ENCODE measurements at places on chromosomes 2 and 18.

GRCh38 chr18:55479656-55480420 is 108.2 kb downstream of the TCF4 start:
- no peak for DNase-seq

DNA sequence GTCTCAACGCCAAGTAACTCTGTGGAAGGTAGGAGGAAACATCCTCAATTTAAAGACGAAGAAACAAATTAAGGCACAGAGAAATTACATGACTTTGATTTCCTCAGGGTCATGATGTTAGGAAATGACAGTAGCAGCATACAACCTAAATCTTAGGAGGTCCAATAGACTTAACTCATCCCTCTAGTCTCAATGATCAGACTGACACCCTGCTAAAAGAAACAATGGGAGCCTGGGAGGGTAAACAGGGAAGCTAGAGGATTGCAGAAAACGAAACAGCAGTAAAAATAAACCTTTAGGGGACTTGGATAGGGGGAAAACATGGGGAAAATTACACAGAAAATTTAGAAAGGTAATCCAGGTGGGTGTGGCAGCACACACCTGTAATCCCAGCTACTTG is 56.0 kb downstream of the ROCK2 start:
- no peak for DNase-seq

DNA sequence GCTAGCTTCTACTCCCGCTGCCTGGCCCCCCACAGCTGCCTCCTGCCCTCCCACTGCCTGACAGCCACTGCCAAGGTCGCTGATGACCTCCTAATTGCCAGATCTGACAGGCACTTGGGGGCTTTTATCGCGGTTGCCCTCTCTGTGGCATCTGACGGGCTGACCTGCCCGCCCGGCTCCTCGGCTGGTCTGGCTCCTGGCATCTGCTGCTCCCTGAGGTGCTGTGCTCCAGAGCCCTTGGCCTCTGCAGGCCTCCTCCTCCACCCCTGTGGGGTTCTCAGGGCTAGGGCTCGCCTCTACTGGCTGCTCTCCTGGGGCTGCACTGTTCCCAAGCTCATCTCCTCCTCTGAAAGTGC is 43.1 kb downstream of the INHBB start:
- DNase-seq: no peak

- no peak for DNase-seq
Observed at GRCh38 chr2:109343460-109343859, 214.5 kb downstream of the SH3RF3 start.

GRCh38 chr2:11589316-11589940 is 55.6 kb downstream of the GREB1 start:
- DNase-seq: no peak

DNA sequence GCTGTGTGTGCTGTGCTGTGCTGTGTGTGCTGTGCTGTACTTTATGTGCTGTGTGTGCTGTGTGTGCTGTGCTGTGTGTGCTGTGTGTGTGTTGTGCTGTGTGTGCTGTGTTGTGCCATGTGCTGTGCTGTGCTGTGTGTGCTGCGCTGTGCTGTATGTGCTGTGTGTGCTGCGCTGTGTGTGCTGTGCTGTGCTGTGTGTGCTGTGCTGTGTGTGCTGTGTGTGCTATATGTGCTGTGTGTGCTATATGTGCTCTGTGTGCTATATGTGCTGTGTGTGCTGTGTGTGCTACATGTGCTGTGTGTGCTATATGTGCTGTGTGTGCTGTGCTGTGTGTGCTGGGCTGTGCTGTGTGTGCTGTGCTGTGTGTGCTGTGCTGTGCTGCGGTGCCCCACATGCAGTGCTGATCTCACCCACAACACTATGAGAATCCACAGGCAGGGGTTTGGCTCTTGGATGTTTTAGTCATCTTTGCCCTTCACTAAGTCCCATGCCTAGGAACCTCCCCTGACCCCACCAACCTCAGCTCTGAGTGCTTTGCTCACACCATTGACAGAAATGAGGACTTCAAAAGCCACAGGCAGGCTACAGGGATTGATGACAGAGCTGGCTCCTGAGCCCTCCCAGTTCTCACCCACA is 30.5 kb upstream of the MAL start:
- DNase-seq: no peak

DNA sequence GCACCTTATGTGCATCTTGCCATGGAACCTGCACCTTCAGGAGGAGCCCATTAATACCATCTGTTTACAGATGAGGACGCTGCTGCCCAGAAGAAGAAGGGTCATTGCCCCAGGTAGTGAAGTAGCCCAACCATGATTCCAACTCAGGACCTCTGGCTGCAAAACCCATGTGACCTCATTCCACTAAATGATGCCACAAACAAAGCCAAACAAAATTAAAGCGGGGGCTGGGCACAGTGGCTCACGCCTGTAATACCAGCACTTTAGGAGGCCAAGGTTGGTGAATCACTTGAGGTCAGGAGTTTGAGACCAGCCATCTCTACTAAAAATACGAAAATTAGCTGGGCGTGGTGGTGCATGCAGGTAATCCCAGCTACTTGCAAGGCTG is 202.1 kb downstream of the EIPR1 start:
- no peak for DNase-seq

- peak; percentile 43 for DNase-seq
Observed at GRCh38 chr2:160264308-160264707, 64.2 kb upstream of the ITGB6 start.

- peak; percentile 91 for DNase-seq
Observed at GRCh38 chr18:31101183-31102024, 817 bp downstream of the DSC2 start.

- no peak for DNase-seq
Observed at GRCh38 chr18:58762781-58763171, 91.5 kb downstream of the MALT1 start.

GRCh38 chr18:49016648-49017539 is 66.1 kb upstream of the SMAD7 start:
- no peak for DNase-seq

- no peak for DNase-seq
Observed at GRCh38 chr2:11416186-11416585, 49.8 kb downstream of the E2F6 start.

DNA sequence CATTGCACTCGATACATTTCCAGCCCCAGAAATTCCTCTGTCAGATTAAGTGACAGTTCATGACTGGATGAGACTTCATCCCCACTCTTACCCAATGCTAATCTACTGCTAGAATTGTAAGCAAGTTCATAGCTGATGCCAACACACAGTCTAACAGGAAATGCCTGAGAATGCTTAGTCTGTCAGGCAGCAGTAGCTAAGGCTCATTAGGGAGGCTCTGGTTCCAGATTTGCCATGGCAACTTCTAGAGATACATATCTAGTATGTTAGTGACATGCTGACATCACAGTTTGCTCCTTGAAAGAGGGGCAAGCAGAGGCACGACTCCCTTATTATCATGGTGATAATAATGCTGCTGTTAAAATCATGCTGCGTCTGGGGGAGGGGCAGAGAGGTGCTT is 198.4 kb downstream of the RBM43 start:
- no peak for DNase-seq

DNA sequence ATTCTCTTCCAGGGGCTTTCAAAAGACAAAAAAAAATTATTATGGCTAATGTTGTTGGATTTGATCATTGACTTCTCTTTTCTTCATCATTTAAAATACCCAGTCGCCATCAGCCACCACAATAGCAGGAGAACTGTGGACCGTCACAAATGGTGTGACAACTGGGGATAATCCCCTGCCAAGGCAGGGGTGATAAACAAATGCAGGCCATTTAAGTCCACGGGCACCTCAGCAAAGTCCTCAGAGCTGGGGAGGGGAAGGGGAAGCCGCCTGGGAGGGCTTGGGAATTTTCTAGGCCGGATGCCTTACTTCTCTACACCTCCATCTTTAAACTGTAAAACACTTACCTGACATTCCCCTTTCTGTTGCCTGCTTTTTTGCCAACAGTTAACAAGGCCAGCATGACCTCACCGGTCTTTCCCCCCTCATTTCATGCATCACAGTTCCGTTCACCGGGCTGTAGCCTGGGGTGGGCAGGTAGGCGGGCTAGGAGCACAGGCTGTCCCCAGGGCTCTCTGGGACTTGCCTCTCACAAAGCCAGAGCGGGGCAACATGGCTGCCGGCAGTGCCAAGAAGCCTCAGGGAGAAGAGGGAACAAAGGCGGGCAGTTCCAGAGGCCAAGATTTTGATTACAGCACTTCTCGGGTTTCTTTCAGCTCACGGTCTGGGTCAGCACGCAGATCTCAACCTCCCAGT is 820.4 kb downstream of the BCL11A start:
- DNase-seq: no peak

DNA sequence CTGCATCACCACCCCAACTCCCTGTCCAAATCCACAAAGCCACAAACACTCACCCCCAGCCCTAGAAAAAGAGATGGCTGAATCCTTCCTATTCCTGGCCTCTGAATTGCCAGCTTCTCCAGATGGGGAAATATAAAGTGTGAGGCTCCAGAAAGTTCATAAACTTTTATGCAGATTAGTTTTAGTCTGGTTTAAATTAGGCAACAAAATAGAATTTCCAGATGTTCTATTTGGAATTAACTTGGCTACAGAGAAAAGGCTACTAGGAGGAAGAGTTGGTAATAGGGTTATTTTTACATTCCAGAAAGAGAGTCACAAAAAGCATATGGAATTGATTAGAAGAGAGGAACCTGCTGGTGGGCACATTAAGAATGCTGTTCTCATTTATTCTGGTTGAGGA is 56.0 kb downstream of the EN1 start:
- DNase-seq: no peak

DNA sequence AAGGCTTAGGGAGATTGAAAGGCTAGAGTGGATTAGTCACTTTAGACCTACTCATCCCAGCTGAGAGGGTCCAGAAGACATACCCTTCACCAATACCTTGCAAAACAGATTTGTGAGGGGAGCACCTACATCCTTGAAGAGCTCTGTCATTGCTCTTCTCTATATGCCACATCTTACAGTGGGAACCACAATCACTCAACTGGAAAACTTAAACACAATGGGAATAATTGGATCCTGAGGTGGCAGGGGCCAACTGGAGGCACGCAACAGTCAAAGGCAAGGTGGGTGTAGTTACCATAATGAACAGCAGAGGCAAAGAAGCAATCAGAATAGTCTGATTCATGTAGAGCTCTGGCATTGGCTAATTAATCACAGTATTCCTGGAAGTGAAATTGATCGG is 35.4 kb downstream of the PDE1A start:
- DNase-seq: no peak

- no peak for DNase-seq
Observed at GRCh38 chr2:232296776-232297525, 81.6 kb upstream of the ALPP start.

DNA sequence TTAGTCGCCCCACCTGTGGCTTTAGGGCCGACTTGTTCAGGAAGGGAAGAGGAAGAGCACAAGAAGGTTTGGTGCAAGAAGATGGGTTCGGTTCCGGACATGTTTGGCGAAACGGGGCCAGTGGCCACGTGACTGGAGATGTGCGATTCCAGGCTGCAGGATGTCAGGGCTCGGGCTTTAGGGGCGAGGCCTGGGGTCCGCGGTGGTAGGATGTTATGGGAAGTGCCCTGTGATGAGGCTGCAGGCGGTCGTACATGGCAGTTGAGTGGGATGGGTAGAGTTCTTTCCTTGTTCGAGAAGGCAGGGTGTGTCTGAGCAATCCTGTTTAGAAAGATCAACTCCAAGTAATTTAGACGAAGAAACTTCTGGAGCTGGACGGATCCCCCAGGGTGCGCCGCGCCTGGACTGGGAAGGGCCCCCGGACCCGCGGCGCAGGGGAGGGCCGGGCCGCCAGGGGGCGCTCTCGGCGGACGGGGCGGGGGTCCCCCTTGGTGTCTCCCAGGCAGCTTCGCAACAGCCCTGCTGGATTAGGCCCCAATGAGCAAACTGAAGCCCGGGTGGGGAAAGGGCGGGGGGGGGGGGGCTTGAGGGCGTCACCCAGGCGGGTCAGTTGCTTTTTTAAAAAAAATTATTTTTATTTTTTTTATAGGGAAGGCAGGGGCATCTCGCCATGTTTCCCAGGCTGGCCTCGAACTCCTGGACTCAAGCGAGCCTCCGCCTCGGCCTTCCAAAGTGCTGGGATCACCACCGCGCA is 17.2 kb upstream of the SDC1 start:
- DNase-seq: no peak

DNA sequence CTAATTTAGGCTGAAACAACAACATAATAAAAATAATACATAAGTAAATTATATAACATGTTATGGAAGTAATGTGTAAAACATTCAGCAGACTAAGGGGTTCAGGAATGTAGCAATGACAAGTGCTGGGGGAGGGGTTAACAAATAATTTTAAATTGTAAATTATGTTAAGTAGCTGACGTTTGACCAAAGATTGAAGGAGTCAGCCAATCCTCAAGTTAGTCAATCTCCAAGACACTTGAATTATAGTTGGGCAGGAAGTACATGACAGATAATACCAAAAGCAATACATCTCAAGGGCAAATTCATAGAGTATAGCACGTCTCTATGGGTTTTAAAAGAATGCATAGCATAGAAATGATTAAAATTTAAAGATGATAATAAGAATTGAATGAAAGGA is 89.1 kb downstream of the KCNH7 start:
- DNase-seq: no peak

GRCh38 chr2:9473308-9473984 is 905 bp upstream of the IAH1 start:
- DNase-seq: no peak

DNA sequence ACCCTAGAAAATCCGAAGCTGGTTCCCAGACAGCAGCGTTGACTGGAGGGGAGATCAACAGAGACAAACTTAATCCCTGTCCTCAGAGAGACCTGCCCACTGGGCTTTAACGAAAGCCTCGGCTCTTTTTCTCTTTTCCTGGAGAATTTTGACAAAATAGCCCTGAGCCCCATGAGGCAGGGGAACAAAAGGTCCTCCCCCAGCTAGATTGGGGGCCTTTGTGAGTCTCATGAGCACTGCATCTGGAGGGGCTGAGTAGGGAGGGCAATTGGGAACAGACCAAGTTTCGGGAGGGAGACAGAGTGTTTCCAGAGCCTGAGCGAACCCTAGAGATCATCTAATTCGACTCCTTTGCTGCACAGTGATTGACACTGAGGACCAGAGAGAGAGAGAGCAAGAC is 123.9 kb upstream of the HAAO start:
- no peak for DNase-seq

DNA sequence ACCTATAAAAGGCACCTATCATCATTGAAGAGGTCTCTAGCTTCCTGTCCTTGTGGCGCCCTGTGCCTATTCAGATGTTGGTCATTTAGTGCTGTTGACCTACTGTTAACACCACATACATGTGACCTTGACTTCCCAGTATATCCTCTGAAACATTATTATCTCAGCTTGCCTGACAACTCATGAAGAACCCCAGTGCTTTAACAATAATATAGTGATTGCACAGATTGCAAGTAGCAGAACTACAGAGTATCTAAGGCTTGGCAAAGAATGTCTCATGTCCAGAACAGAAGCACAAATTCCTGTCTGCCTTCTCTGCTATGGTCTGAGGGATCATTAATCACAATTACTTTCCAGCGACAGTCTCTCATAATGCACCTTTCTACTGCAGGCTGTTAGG is 165.3 kb downstream of the LCLAT1 start:
- peak; percentile 14 for DNase-seq

- no peak for DNase-seq
Observed at GRCh38 chr2:174951745-174952144, 53.4 kb downstream of the CHN1 start.

GRCh38 chr2:108959401-108959800 is 29.6 kb downstream of the EDAR start:
- DNase-seq: no peak

Measured in inflammatory macrophage (primary cell).